Cardiac septum (tissue), 1 donor: ENCODE measurements at places on chromosomes 3 and 15. TPM values are rescaled to one million over a fixed set of nuclear protein-coding genes. Genes with fewer than 3 reads are reported as not detected.

Gene MESP1
- 0.86 TPM for total RNA-seq

GRCh38 chr3:52053307-52054304 lies 2.8 kb downstream of the DUSP7 start:
- DNase-seq: no peak

DNA sequence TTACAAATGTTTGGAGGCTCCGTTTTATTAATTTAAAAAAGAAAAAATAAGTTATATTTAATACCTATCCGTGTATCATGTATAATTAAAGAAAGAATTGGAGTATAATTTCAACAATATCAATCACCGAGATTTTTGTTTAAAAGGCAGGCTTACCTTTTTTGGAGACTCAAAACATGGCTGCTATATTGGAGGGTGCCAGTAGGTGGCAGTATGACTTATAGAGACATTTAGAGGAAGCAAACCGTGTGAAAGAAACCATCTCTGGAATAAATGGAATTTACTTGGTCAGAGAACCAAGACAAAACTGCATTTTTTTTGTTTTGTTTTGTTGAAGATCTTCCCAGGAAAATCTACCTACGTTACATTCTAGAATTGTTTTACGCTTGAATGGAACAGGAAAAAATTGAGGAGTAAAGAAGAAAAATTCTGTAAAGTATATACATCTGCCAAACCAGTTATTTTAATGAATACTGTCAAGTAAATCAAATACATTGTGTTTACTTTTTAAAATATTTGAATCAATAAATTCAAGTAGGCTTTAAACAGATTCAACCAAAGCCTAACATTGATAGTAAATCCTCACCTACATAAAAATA lies 802.6 kb upstream of the ALCAM start:
- no peak for DNase-seq

- no peak for DNase-seq
Measured at GRCh38 chr15:47188758-47189507, 528.4 kb upstream of the SEMA6D start.

DNA sequence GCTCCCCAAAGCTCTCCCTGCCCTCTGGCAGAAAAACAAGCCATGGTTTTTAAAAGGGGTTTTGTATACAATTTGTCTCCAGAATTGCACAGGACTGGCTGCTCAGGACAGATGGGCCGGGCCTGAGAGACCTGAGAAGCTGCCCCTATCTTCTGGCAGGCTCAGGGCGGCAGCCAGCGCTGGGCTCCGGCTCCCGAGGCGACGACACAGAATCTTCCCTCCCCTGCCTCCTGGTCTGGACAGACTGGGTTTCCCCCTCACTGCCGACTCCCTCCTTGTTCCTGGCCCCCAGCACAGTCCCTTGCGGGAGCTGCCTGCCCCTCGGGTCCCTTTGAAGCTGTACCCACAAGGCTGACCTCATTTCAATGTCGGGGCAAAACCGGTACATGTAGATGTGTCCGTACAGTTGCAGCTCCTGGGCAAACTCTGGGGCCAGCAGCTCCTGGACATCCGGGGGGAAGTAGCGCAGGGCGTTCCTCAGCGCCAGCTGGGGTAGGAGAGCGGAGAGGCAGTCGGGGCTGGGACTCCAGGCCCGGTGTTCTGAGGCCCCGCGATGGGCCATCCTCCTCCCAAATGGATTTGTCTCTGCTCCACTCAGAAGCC lies 7.2 kb downstream of the UROC1 start:
- DNase-seq: no peak

DNA sequence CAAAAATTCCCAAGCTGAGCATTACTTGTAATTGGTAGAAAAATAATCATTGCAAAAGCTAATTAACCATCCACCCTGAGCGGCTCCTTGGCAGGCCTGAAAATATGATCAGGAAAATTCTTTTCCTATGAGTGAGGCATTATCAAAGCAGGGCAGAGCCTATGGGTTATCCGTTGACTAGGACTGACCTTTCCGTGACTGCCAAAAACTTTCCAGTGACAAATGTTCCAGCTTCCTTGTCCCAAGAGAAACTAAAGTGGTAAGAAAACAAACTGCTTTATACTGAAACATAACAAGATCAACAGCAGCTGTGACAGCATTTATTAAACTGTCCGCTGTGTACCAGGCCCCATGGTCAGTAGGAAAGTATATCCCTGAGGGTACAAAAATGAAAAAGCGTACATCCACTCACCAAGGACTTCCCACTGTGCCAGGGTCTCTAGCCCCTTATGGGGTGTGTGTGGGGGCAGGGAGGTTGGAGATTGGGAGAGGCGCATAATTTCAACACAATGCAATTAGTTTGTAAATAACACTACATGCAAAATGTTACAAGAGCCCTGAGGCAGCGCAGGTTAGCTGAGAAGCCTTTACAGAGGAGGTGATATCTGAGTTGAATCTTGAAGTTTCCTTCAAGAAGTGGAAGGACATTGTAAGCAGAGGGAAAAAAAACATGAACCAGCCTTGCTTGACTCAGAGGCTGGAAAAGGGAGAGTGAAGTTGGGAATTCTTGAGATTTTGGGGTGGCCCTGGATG lies 8.5 kb downstream of the LIPC start:
- DNase-seq: no peak

Gene RNU5B-1
- total RNA-seq: 29.8 TPM

DNA sequence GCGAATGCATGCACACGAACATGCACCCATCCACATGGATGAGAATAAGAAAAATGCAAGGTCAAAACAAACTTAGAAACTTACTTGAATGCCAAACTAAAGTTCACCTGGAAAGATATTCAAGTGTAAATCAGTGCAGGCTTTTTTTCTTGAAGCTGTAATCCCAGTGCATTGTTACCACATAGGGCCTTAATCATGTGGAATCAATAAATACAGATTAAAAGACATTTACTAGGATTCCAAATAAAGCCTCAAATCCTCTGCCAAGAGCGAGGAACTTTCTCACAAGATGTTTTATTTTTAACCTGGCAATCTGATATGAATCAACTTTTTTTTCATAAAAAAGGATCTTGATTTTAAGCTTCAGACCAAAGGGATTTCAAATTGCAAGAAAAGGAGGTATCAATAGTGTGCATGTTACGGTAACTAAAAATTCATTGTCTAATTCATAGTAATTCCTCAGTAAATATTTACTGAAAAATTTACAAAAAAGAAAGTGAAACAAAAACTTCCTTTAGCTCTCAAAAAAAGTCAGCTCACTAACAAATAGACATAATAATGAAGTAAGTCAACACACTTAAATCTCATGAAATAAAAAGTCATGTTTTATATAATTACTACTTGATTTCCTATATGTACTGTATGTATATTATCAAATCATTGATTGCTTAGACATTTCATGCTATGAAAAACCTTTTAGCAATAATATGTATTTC lies 978.6 kb downstream of the PLOD2 start:
- DNase-seq: no peak

Gene C3orf70
- total RNA-seq: 2.2 TPM

Gene CLDN1
- 0.57 TPM for total RNA-seq

Gene DISP2
- 1.2 TPM for total RNA-seq
